Uterus (tissue), 4 donors: ENCODE measurements at places on chromosomes 2 and 18.

DNA sequence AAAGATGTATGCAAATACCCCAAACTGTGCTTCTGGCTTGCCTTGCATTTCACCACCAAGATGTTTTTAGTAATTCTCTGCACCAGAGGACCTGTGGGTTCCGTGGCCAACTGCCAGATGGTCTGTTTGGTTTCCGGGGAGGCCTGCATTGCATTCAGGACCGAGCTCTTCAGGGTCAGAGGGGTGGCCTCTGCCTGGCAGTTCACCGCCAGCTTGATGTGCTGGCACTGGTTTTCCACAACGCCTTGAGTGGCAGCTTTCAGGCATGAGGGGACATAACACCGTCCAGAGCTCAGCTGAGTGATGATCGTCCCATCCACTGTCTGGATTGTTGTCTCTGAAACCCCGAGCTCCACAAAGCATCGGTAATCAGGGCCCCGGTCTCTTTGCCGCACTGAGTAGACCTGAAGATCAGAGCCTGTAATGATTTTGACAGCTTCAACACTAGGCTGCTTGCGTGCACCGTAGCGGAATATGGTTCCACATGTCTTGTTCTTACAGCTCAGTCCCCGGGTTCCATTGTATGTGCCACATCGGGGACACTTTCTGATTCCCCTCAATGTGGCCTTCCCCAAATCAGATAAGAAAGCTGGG is 9.4 kb downstream of the C2orf42 start:
- DNase-seq: no peak

DNA sequence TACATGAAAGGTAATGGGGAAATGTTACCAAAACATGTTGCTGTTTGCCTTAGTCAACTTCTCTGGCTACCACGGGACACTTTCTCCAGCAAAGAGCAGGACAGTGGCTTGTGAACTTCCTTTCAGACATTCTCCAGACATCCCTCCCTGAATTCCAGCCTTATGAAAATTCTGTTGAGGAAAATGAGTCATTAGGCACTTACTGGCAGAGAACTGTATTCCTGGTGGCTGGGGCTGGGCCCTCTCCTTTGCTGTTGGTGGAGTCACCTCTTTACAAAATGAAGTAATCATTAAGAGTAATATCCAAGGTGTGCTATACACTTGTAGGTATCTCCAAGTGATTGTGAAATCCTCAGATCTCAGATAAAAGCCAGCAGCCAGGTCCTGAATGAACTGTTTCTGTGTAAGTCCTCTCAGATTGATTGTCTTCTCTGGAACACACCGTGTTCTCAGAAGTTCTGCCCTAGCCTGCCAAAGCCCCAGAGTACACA is 1.3 kb upstream of the FAP start:
- DNase-seq: peak; percentile 68

GRCh38 chr2:37585295-37585908 is 86.0 kb downstream of the CDC42EP3 start:
- DNase-seq: no peak

DNA sequence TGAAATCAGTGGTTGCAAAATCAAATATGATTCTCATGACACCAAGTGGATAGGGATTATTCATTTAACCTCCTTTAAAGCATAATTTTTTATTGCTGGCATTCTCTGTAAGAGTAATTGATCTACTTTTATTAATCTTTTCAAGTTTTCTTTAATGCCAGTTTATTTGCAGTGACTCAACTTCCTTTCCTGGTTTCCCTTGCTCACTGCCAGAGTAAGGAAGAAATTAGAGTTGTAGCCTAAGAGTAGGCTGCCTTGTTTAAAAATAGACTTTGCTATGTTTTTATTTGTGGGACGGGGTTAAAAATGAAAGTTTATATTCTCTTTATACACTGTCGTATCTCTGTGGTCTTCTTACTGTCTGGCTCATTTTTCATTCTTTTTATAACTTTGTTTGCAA is 148.6 kb downstream of the WDR7 start:
- DNase-seq: no peak

DNA sequence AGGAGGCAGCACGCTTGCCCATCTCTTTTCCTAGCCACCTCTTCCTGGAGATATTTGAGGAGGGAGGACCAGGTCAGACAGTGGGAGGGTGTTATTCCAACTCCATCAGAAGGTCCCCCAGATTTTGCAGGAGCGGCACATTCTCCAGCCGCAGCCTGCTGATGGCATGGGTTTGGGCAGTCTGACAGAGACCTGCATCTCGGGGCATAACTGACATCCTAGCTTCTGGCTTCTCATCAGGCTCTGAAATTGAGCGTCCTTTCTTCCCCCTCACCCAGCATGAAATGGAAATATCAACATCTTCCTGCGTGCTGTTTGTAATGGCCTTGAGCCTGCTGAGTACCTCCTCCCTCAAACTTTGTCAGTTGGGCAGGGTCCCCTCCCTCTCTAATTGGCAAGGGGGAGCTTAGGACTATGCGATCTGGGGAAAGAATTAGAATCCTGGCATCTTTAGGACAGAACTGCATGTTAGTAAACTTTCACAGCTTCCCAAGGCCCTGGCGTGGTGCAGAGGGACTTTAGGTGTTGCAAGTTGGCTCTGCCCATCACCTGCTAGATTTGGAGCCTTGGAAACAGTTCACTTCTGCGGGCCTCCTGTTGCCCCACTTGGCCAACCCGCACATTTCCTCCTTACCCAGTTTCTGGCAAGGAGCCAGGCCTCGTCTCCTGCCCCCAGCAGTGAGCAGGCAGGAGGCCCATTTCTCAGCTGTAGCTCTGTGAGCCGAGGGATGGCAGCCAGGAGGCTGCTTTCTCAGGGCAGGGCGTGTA is 2.2 kb downstream of the ITM2C start:
- no peak for DNase-seq

DNA sequence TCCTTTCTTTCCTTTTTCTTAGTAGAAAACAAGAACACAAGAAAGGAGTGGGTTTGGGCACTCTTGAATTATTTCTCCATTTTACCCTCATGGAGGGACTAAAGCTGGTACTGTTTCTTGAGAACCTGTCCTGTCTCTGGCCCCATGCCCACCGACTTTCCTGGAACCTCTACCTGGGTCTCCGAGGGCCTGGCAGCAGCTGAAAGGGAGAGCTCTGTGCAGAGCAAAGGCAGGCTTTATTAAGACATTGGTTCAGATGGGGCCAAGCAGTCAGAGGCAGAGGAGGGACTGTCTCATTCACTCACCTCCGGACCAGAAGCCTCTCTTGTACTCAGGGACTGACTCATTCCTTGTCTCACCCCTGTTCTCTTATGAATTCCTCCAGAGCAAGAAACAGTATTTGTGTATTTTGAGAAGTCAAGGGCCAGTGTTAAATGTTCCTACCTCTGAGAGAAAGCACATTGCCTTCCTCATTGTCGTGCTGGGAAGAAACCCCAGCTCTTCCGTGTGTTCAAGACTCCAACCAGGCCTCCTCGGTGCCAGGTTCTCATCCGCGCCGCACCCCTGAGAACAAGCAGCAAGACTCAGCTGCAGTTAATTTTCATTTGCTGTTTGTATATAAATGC is 201.9 kb upstream of the NT5C1B start:
- DNase-seq: no peak

GRCh38 chr2:69703189-69703588 is 38.7 kb upstream of the ANXA4 start:
- no peak for DNase-seq

DNA sequence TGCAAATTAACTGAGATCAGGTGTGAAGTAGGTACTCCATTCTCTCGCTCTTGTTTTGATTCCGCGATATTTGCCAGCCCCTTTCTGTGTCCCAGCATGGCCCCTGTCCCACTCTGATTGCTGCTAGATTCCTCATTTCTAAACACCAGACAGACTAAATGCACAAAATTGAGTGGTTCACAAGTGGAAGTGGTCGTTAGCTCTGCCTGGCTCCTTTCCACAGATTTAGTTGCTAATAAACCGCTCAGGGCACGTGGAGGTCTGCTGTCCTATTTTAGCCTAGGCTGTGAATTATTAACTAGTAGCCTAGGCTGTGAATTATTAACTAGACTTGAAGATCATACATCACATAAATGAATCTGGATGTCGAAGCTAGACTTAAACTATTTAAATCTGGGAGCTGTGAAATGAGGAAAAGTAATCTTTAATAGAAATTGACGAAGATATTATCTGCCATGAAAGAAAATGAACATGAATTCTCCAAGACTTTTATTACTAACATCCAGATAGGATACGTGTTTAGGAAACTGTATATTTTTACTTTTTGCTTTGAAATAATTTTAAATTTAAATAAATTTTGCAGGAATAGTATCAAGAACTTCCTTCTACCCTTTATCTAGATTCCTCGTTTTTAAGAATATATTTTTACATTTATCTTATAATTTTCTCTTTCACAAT is 3.7 kb downstream of the IL1RL2 start:
- no peak for DNase-seq

GRCh38 chr2:28661589-28662001 is 90.0 kb upstream of the PPP1CB start:
- DNase-seq: peak; percentile 76

DNA sequence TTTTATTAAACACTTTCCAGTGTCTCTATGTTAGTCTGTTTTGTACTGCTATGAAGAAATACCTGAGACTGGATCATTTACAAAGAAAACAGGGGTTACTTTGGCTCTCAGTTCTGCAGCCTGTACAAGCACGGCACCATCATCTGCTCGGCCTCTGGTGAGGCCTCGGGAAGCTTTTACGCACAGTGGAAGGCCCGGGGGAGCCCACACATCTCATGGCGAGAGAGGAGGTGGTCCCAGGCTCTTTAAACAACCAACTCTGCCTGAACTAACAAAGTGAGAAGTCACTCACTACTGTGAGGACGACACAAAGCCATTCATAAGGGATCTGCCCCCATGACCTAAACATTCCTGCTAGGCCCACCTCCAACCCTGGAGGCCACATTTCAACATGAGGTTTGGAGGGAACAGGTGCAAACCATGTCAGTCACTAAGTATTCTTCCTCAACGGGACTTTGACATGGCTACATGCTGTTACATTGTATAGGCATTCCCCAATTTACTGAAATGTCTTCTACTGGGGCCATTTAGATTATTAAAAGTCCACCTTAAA is 26.1 kb downstream of the CYB5A start:
- no peak for DNase-seq

DNA sequence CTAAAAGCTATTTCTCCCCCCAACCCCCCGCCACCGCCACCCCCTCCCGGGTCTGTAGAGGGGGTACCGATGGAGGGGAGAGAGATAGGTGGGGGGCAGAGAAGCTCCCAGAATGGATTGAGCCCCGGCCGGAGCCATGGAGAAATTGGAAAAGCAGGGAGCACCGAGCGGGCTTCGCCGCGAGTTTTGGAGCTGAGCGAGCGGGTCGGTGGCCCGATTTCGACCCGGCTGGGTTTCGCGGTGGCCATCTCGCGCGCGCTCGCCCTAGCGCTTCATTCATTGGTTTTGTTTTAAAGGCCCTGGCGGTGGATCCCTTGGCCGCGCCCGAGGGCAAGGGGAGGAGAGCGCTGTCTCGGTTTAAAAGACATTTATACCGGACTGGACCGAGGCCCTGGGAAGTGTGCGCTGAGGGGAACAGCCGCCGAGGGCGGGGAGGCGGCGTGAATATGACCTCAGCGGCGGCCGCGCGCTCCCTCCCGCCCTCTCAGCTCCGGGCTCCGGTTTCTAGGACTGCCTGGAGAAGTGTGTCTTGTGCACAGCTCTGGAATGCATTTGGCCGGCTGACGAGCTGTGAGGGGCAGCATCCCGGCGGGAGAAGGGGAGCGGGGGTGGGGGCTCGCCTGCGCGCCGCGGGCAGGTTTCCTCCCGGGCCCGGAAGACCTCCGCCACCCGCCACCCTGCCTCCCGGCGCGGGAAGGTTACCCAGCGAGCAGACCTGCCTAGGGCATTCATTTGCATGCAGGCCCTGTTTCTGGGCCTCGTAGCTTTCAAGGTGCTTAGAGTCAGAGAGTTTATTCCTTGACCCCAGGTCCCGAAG is 1.7 kb upstream of the SMAD7 start:
- DNase-seq: peak; percentile 85
